ENCODE measurements at places on chromosomes 2 and 18.

DNA sequence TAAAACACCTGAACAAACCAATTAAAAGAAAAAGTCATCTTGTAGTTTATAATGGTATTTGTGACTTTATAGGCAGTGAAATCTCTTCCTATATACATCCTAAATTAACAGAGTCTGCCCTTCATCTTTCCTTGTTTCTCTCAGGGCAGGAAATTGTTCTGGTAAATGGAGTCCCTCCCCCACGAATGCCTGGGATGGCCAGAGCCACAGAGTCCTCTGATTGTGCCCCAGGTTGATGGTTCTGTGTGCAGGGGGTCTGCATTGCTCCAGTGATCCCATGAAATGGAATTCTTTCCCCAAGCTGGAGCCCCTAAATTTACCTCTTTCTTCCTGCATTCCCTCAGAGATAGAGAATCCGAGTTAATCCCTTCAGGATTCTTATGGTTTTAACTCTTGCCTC is 155.5 kb downstream of the MTX2 start:
- no peak for DNase-seq

- DNase-seq = no peak
These were observed 131.0 kb upstream of the ZEB2 start for GRCh38 chr2:144650907-144651306.

DNA sequence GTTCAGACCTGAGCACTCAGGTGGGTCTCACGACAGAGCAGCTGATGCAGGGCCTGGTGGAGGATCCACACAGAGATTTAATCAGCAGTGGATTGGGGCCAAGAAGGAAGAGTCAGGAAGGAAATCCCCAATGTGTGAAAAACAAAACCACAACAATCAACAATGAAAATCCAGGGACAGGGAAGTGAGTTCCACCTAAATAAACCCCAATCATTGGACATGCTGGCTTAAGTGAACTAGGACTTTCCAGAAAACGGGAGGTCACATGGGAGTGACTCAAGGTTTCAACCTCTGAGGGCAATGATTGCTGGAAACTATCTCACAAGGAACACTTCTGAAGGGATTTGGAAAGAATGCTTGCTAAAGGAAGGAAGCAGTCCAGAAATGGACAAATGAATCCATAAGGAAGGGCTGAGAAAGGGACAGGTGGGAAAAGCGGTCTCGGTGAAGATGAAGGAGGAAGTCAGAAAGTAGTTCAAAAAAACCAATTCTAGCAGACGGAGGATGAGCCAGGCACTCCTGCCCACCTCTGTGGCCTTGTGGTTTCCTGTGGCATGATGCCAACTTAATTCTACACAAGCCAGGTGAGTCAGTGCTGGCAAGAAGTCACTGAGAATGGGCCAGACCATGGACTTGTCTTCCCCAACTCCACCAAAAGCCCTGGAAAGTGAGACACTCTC is 15.4 kb upstream of the XDH start:
- no peak for DNase-seq

DNA sequence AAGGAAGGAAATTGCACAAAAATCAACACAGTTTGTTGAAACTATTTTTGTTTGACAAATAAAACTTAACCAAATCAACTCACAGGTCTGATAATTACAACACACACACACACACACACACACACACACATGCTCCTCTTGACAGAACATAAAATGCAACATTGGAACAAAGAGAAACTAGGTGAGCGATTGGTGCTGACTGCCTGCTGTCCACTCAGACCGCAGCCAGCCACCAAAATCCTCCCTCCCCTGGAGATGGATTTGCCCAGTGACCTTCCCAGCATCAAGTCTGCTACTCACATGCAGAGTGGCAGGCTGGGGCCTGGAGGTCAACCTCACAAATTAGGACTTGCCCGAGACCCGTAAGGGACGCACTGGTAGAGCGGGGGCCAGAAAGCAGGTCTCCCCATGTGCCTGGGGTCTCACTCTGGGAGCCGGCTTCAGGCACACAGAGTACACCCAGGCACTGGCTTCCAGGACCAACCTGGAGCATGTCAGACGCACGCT is 61.4 kb downstream of the DIPK1C start:
- no peak for DNase-seq

Measured in omental fat pad (tissue), 4 donors.